ENCODE measurements at places on chromosomes 2 and 18.

DNA sequence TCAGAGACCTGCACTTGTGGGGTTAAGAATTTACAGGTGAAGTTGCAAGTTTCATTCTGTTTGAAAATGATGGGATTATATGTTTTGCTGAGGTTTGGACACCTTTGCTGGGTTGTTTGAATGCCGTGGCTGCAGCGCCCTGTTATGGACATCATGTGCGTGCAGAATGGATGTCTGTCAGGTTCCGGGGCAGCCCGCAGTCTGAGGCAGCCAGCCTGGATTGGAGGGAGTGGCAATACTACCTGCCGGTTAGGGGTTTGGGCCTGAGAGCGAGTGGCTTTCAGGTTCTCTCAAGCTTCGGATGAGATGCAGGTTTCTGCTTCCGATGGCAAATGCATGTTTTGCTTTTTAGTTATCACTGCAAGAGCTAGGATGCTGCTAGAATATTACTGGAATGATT, 1.1 kb downstream of the CASP8 start:
- peak; percentile 26 for DNase-seq

- DNase-seq, result no peak
These were observed 3.7 kb downstream of the ATG16L1 start for GRCh38 chr2:233255151-233255550.

- DNase-seq, result no peak
These were observed 117.1 kb upstream of the DTNA start for GRCh38 chr18:34592961-34593382.

- no peak for DNase-seq
These were observed 21.3 kb downstream of the PIGN start for GRCh38 chr18:62165583-62165982.

GRCh38 chr2:3287896-3288295, 89.7 kb downstream of the EIPR1 start:
- DNase-seq, result no peak

DNA sequence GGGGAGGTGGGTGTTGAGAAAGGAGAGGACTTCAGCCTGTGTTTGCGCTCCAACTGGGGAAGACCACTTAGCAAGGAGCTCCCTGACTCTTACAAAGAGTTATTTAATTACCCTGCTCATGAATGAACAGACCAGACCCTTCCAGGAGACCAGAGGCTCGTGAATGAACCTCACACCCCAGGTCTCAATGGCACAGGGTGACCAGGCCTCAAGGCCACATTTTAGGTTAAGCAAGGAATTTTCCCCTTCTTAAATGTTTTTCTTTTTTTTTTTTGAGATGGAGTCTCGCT, 25.3 kb downstream of the SMAD7 start:
- no peak for DNase-seq

- DNase-seq, result no peak
These were observed 19.7 kb downstream of the CYP1B1 start for GRCh38 chr2:38056216-38056615.

DNA sequence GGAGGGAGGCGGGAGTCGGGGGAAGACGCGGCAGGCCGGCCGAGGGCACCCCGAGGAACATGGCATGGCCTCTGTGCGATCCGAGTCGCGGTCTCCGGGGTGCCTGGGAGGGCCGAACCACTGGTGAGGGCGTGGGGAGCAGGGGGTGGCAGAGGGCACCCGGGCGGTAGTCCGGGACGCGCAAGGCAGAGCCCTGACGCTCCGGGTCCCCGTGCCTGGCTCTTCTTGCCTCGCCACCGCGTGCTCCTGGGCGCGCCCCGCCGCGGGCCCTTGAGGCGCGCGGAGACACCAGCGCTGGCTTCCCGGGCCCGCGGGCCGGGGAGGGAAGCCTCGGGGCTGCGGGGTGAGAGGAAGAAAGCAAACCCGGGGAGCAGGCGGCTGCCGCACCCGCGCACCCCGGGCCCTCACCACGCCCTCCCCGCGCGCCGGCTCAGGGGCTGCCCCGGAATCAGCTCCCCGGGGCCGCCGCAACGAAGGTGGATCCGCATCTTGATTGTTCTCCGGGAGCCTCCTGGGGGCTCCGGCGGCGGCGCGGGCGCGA, 4.3 kb downstream of the SOX11 start:
- DNase-seq, result no peak

DNA sequence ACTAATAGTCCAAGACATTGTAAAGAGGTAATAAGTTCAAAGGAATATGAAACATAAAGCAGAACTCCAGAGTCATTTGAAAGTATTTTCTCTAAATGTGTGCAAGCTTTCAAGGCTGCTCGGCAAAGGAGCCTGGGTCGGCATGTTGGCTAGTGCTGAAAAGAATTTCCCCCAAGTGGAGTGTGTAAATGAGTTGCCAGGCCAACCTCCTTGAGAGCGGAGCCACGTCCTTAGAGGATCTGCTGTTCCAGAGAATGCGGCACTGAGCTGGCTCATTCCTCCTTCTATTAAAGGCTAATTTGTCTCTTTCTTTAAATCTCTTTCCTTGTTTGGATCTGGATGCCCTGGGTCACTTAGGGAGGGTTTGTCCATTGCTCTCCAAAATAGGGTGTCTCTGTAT, 127.5 kb downstream of the RDH14 start:
- DNase-seq, result no peak

DNA sequence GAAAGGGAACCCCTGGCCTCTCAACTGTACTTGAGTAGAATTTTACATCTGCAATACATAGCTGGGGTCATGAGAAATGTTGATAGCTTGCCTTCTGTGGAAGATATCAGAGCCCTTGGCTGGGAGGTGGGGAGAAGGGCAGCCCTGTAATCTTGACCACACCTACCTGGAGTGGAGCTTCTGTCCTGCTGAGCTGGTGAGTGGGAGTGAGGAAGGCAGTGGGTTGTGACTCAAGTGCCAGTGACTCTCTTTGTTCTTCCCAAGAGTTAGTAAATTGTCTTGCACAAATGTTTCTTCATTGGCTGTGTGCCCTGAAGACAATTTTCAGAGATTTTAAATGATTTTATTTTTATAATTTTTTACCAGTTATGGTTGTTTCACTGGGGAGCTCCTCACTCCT, 277.3 kb downstream of the MBD5 start:
- no peak for DNase-seq

DNA sequence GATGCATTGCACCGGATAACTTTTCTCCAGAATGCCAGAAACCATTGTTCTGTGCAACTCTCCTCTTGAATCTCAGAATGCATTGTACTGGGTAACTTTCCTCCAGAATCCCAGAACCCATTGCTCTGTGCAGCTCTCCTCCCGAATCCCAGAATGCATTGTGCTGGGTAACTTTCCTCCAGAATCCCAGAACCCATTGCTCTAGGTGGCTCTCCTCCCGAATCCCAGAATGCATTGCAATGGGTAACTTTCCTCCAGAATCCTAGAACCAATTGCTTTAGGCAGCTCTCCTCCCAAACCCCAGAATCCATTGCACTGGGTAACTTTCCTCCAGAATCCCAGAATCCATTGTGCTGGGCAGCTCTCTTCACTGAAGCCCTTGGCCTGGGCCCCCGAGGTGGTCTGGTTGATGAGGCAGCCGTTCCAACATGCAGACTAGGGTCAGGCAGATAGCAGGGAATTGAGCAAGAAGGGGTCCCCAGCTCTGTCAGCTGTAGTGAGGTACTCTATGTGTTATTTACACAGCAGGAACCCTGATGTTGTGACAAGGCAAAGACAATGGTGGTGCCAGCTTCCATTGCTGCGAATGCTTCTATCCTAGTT, 9.4 kb downstream of the FOSL2 start:
- DNase-seq, result no peak

DNA sequence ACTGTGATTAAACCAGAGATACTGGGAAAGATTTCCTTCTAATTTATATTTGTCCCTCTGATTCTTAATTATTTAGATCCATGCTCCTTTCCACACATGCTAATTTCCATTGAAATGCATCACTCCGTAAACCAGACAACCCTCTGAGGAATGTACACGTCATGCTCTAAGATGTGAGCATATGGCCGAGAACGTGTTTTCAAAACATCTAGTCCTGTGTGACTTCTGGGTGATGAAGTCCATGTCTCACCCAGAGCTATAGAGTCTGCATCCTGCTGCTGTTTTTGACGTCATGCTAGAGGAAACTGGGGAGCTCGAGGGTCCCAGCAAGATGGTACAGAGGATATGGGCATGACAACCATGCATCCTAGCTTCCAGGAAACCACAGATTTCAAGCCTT, 53.6 kb downstream of the CAPN13 start:
- DNase-seq, result no peak

DNA sequence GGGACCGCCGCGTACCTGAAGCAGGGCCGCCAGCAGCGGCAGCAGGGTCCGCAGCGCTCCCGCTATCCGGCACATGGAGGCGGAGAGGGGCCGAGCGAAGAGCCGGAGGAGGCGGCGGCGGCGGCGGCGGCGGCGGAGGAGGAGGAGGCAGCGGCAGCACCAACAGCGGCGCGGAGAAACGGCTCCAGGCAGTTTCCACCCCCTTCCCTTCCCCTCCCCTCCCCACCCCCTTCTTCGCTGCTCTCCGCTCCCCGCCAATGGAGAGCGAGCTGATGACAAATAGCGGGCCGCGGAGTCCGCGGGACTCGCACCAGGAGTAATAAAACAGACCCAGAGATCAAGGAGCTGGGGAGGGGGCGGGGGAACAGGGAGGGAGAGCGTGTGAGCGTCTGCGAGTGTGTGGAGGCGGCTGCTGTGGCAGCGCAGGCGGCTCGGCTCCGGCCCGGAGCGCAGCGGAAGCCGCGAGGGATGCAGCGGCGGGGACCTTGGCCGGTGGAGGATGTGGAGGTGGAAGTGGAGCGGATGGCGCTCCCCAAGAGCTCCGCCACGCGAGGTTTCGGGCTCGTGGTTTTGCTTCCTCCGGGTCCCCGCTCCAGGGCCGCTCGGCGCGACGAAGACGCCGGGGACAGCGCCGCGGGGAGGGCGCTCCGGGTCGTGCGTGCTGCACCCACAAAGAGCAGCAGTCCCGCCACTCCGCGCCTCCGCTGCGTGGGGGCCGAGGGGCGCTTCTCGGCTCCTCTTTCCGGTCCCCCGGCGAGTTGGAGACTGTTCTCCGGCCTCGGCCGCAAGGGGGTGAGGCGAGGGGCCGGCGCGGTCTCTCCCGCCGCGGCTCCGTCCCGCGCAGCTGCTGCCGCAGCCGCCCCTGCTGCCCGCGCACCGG, at the start of gene CDH2:
Gene CDH2 (minus strand): TSS at position 183 of the 880 bp plus-strand sequence. CDS start 108 bp downstream, at position 75.
- no peak for DNase-seq

- DNase-seq, result no peak
These were observed 107.6 kb downstream of the MEMO1 start for GRCh38 chr2:31903109-31903780.

GRCh38 chr2:219861307-219861706, 233.9 kb downstream of the SLC4A3 start:
- DNase-seq, result no peak

DNA sequence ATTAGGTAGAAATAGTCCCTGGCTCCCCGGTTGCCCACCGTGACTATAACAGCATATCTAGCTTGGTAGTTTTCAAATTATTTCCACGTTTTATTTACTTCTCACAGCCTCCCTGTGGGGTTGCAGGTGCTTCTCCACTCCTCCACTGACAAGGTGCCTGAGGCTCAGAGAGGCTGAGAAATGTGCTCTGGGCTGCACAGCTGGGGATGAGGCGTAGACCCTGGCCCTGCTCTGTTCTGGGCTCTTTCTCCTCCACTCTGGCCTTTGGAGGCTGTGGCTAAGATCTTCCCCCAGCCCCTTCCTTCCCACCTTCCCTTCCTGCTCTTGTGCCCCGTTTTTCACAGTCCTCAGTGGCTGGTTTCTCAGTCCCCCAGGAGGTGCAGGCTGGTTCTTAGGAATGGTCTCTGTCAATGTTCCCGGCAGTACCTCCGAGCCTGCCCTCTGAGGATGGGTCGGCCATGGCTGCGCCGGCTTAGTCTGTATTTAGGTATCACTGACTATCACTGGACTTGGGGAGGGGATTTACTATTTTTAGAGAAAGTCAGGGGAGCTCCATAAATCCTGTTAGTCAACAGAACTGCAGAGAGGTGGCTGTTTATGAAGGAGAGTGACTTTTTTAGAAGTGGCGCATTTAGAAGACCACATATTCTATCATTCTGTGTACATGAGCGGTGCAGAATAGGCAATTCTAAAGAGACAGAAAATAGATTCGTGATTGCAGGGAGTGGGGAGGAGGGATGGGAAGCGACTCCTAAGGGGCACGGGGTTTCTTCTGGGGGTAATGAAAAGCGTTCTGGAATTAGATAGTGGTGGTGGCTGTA, 35.0 kb downstream of the HPCAL1 start:
- DNase-seq, result no peak
